ENCODE measurements at places on chromosomes 3 and 15. TPM values are rescaled to one million over a fixed set of nuclear protein-coding genes. Genes with fewer than 3 reads are reported as not detected.

Gene GPR62
- not detected for total RNA-seq

Gene SLMAP
- total RNA-seq: 30.9 TPM

Gene LINGO1
- total RNA-seq: 8.1 TPM

Gene FBXL22
- total RNA-seq: 0.32 TPM

Gene SLC2A2
- total RNA-seq: not detected

Gene ONECUT1
- 0.51 TPM for total RNA-seq

Gene SAMMSON
- not detected for total RNA-seq

Gene FEZF2
- total RNA-seq: not detected

Gene NT5DC2
- 101 TPM for total RNA-seq

Gene TMIE
- total RNA-seq: 0.11 TPM

Gene TMEM108
- total RNA-seq: not detected

Gene TGM4
- 0.12 TPM for total RNA-seq

Gene SCAANT1
- total RNA-seq: not detected

Gene TRIM42
- total RNA-seq: not detected

Gene MINAR1
- total RNA-seq: 0.56 TPM

Gene EXD1
- not detected for total RNA-seq

Gene CEMIP
- total RNA-seq: 0.84 TPM

Gene ARHGAP31
- total RNA-seq: 1.2 TPM

Gene GRK7
- not detected for total RNA-seq

Gene UBA7
- 0.54 TPM for total RNA-seq

Gene PAK6
- 0.09 TPM for total RNA-seq

Gene ALDH1A2
- total RNA-seq: 0.38 TPM

Gene CDCP1
- total RNA-seq: 9.5 TPM

Gene WDR93
- 0.64 TPM for total RNA-seq

Gene CYP1A1
- 2.1 TPM for total RNA-seq

Gene CHRNA3
- total RNA-seq: 0.20 TPM

Gene SLCO2A1
- 0.08 TPM for total RNA-seq

Gene NME9
- not detected for total RNA-seq

Gene OR5K2
- total RNA-seq: not detected

Gene FHIT
- total RNA-seq: 0.64 TPM

Gene IGSF11
- 4.4 TPM for total RNA-seq

Gene GOLGA8A
- total RNA-seq: 8.8 TPM

Gene CATSPER2
- total RNA-seq: 0.58 TPM

Gene HES1
- total RNA-seq: 9.5 TPM

Gene HYKK
- 5.5 TPM for total RNA-seq

Gene SUCNR1
- 0.09 TPM for total RNA-seq

Gene MBD4
- total RNA-seq: 28.3 TPM

Gene GOLGA6L10
- 0.59 TPM for total RNA-seq

Gene ALDH1A3
- total RNA-seq: 18.9 TPM

Gene SLC28A2
- total RNA-seq: not detected

Gene ATP13A4
- total RNA-seq: not detected

Gene PLCB2
- total RNA-seq: 0.55 TPM

Gene OR4F6
- not detected for total RNA-seq

Gene NKIRAS1
- 10.1 TPM for total RNA-seq

Gene AMOTL2
- total RNA-seq: 46.2 TPM

Gene RPL39L
- total RNA-seq: 45.8 TPM

Gene TMEM158
- 19.7 TPM for total RNA-seq
